ENCODE measurements at places on chromosomes 11 and 22.
A peak's percentile ranks its signal among the peaks of the same experiment; 100 is the strongest.

DNA sequence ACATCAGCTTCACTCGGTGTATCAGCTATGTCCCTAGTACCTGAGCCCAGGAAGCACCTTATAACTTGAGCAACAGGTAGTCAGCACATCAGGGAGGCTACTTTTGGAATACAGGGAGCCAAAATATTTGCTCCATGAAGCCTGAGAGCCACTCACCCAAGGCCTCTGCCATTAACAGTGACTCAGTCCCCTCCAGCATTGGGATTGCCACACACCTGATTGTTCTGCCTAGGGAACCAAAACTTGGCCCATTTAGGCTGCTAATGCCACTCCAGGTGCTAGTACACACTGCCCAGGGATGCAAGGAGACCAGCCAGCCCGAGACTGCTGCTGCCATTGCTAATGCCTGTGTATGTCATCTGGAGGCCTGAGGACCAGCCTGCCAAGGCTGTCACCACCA, 773.6 kb upstream of the TENM4 start:
- no peak for DNase-seq

DNA sequence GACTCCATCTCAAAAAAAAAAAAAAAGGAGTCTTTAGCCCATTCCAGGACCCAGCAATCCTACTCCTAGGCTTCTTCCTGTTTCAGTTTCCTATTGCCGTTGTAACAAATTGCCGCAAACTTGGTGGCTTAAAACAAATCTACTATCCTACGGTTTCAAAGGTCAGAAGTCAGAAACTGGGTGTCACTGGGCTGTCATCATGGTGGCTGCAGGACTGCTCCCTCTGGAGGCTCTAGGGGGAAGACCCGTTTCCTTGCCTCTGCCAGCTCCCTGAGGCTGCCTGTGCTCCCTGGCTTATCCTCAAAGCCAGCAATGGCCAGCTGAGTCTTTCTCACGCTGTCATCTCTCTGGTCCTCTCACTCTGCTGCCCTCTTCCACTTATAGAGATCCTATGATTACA, 8.7 kb upstream of the DAGLA start:
- no peak for DNase-seq

DNA sequence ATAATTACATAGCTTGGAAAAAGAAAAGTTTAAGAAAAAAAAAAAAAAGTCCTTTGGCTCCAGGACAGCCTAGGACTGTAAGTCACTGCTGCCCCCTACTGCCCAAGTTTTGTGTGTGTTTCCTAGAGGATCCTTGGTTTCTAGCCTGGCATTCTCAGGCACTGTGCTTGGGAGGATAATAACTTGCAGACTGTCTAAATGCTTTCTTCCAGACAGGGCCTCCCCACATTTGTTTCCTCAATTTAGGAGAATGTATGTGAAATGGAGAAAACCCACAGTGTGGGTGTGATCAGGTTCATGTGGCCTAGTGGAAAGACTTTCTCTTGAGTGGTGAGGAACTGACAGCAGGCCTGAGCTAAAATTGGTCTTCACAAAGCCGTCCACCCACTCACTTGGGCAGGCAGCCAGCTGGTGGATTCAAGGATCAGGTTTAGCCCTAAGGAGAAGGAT, 191.0 kb downstream of the NAV2 start:
- peak; percentile 20 for DNase-seq

GRCh38 chr11:116615211-116615865, 157.4 kb downstream of the BUD13 start:
- DNase-seq, result no peak

- no peak for DNase-seq
Measured at GRCh38 chr22:42881982-42882656, 25.0 kb upstream of the ARFGAP3 start.

GRCh38 chr11:95760941-95761340, 28.6 kb downstream of the FAM76B start:
- no peak for DNase-seq

DNA sequence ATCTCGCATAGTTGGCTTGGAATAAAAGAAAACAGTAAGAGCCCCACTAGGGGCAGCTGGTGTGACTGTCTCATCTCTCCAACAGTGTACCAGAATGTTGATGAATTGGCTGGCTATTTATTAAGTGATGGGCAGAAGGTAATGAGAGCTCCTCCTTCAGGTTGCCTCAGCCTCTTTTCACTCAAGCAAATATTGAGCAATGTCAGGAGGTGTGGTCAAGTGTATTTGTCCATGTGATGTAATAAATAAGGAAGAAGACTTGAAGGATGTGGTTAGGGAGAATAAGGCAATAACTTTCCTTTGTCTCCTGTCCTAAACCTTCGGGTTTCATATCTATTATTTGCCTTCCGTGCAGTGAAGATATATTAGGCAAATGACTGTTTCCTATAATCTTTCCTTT, at the start of gene TCN1:
TSS of gene TCN1 (minus strand) at position 91 of the 400 bp plus-strand sequence. CDS start at position 74, 17 bp downstream.
- no peak for DNase-seq

DNA sequence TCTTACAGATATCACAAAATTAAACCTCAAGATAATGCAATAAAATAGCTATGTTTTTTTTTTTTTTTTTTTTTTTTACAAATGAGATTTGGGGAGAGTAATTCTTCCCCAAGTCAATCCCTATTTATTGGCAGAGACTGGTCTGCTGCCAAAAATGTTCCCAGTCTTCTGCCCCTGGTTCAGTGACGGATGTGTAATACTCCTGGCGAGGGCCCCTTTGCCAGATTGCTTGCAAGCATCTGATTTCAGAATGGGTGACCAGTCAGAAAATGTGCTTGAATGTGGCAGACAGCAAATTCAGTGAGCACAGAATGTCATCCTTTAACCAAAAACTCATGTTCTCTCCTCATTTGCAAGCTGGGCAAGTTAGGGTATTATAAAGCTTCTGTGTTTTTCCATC, 363.8 kb upstream of the MTNR1B start:
- DNase-seq, result no peak

DNA sequence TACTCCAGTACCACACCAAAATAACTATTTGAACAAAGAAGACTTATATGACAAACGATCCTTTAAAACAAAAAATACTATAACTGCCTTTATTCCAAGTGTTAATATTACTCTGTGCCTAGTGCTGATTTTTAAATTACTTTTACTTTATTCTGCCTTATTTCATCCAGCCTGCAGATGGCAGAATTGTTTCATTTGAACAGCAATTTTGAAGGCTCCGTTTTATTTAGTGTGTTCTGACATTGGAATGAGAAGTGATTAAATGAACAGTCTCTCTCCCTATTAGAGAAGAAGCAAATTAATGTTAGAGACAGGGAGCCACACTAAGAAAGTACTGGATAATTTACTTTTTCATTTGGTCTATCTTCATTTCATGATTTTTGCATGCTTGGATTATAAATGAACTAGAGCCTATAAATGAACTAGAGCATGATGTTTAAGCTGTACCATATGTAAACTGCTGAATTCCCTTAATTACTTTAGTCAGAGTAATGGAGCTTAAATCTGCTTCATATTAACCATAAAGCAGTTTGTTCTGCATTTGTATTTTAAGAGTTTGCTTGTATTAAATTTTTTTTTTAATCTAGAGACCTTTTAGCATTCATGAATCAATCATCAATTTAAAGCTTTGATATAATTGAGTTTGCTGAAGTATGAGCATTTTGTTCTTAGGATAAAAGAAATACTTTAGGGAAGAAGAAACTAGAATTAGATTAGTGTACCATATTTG, 9.8 kb downstream of the PDHX start:
- peak; percentile 66 for DNase-seq

- peak; percentile 37 for DNase-seq
Measured at GRCh38 chr22:30275625-30276024, 9.0 kb upstream of the OSM start.

DNA sequence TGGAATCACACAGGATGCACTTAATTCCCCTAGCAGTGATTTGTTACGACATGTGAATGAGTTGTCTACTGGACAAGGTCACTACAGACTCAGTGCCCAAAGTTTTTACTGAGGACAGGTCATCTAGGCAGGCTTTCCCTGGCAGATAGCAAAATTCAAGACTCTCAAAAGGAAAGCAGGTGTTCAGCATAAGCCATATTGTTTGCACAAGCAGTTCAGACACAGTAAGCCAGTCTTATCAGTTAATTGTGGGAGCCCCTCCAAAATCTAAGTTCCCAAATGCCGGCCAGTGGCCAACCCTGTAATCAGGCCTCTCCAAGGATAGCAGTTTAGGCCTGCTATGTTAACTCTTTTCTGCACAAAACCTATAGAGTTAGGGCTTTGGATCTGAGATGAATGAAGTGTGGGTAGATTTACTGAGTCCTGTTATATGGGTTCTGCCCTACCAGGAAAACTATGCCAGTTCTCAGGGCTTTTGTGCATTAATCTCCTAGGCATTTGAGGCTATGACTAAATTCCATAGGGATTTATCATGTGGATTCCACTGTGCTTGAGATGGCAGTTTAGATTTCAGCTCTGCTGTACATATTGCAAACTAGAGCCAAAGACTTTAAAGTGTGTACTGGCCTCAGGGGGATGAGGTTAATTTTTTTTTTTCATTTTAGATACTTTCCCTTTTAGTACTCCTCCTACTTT, 4.8 kb upstream of the ARHGEF12 start:
- no peak for DNase-seq

- DNase-seq, result no peak
Measured at GRCh38 chr22:30038219-30038618, 42.0 kb upstream of the HORMAD2 start.

- no peak for DNase-seq
Measured at GRCh38 chr11:43518408-43519160, 159.9 kb downstream of the TTC17 start.

GRCh38 chr22:35835267-35835997, 117.8 kb downstream of the APOL5 start:
- DNase-seq, result no peak

- DNase-seq, result no peak
Measured at GRCh38 chr11:111514216-111515031, at the start of gene HOATZ. Gene HOATZ, plus strand, starts transcription at chr11:111514778. Its CDS starts 7 bp downstream, at chr11:111514785.

GRCh38 chr11:134360050-134360835, 28.5 kb downstream of the GLB1L2 start:
- DNase-seq, result peak; percentile 63

GRCh38 chr11:131094827-131095226, 178.5 kb upstream of the SNX19 start:
- DNase-seq, result no peak

- DNase-seq, result no peak
Measured at GRCh38 chr11:19445771-19446170, 205.0 kb upstream of the E2F8 start.

DNA sequence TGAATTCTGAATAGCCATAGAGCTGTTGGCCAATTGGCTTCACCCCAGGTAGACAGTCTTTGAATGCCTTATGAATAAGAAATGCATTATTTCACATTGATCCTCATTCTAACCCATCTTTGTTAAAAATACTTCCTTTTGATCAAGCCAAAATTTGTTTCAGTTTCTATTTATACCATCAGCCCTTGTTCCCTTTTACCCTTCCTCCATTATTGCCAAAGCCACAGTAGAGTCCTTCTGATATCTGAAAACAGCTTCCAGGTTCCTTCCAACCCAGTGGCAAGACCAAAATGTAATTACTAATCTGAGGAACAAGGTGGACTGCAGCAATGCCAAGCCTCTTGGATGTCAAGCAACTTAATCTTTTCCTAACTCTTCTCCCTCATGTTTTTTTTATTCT, 458.8 kb downstream of the BUD13 start:
- DNase-seq, result no peak

GRCh38 chr11:83437939-83438338, 151.8 kb upstream of the CCDC90B start:
- DNase-seq, result no peak

DNA sequence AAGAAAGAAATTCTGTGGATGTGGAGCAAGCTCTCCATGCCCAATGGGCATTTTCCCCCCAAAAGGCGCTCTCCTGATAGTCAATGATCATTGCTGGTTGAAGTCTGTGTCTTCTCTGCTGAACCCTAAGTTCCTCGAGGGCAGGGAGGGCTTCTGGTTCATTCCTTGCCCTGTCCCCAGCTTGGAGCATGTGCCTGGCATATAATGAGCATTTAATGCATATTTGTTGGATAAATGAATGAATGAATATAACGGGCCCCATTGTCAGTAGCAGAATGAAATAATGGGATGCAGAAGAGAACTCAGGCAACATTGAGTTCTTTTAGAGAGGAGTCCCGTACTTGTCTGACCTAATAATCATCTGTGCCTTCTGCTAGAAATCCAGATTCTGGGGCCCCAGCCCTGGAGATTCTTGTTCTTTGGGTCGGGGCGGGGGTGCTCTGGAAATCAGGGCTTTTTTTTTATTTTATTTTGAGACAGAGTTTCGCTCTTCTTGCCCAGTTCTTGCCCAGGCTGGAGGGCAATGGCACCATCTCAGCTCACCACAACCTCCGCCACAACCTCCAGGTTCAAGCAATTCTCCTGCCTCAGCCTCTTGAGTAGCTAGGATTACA, 64.4 kb downstream of the CD82 start:
- no peak for DNase-seq

GRCh38 chr11:117983163-117983475, 3.1 kb upstream of the IL10RA start:
- no peak for DNase-seq

GRCh38 chr11:33857933-33858371, 33.9 kb downstream of the LMO2 start:
- peak; percentile 60 for DNase-seq

DNA sequence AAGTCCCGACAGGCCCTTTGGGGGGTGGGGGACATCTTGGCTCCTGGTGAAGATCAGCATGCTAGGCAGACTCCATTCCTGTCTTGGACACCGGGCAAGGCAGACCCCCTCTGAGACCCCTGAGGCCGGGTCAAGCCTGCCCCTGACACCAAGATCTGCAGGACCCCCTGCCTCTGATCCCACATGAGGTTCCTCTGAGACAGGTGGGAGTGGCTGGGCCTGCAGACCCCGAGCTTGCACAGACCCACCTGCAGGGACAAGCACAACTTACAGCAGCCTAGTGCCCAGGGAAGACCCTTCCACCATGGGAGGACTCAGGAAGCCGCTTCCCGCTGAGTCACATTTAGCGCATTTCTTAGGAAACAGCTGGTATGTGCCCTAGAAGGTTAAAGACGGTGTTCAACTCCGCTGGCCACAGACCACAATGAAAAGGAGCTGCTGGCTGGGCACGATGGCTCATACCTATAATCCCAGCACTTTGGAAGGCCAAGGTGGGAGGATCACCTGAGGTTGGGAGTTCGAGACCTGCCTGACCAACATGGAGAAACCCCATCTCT, 15.5 kb downstream of the ARVCF start:
- DNase-seq, result no peak

GRCh38 chr11:92316106-92316809, 91.6 kb downstream of the FAT3 start:
- DNase-seq, result no peak

- DNase-seq, result no peak
Measured at GRCh38 chr11:526192-526591, 9.2 kb downstream of the HRAS start.

All from CD4-positive, alpha-beta T cell treated with Interleukin-15 for 4 hours (primary cell).